ENCODE measurements at places on chromosomes 1 and 21.

GRCh38 chr1:33844166-33844565, 19.7 kb upstream of the HMGB4 start:
- DNase-seq: no peak

DNA sequence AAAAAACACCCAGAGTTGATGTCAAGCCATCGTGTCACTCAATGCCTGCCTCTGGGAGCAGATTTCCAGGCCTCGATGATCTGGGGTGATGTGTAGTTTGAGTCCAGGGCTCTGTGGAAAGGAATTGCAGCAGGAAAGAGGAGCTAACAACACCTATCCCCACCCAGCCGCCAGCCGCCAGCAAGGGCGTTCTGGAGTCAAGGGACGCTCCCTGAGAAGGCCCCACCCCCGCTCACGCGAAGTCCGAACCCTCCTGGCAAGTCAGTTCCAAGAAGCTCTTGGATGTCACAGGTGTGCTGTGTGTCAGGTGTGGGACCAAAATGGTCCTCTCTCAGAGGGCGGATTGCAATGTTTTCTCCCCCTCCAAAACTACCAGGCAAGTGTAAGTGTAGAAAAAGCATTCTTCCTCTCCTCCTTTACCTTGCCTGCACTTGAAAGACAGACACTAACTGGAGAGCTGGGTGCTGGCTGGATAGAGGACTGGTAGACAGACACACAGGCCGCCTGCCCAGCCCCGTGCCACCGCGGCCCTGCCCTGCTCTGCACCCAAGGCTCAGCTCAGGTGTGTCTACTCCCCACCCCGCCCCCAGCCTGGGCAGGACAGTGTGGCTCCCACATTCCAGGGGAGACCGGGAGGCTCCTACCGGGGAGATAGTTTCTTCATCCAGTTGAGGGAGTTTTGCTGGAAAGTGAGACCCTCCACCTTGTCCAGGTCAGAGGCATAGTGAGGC, 8.5 kb downstream of the AGT start:
- no peak for DNase-seq

DNA sequence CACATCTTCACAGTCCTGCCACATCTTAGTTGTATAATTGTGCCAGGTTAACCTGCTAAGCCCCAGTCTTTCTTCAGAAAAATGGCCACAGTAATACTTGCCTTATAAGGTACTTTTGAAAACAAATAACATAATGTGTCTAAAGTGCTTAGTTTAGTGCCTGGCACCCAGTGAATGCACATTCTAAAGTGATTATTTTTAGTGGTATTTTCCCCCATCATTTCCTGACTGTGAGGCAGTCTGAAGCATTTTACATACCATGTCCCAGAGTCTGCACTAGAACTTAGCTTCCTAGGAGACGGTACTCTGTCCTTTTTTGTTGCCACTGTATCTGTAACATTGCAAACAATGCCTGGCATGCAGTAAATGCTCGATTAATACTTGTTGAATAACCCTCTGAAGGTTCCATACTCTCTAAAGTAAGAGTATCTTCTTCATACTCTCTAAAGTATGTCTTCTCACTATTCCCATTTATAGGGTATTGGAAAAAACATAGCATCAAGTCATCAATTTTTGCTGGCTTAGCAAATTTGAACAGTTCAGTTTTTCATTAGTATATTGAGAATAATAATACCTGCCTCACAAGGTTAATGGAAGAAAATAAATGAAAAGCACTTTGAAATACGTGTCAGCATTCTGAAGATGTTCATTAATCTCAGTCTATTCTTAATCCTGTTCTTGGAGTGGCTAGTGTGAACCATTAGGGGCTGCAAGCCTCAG, 43.7 kb downstream of the FMO3 start:
- no peak for DNase-seq

- no peak for DNase-seq
These were observed 8.3 kb downstream of the ACTL8 start for GRCh38 chr1:17763417-17763816.

DNA sequence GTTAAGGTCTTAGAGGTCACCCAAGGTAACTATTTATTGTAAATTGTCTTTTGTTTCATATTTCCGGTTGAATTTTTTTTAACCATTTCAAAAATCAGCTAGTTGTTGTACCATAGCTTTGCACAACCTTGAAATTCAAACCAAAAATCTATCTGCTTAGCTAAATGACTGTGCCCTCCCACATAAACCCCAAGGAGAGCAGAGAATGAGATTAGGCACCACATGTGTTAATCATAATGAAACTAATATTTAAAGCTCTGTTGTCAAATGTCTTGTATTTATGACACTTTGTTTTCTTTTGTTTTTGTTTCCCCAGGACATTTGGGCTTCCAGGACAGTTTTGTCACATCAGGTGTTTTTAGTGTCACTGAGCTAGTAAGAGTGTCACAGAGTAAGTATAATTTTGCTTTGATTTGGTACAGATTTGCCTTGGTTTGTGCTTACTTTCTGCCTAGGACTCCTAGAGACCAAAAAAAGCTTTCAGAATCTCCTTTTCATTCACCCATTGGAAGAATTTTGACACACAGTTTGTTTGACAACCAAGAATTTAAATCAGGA, 249.9 kb downstream of the NFIA start:
- no peak for DNase-seq

DNA sequence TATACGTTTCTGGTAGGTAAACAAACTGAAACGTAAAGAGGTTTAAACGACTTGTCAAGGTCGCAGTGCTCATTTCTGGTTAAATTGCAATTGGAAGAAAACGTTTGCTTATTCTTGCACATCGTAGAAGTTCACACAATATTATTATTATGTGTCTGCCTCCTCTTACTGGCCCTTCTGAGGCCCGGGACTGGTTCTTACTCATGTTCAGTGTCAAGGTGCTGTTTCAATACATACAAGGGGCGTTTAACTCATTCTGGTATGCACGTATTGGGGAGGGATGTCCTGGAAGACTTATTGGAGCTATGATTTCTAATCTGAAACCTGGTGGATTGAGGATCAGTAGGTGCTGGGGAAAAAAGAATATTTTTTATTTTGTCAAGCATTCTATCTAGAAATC, 932 bp downstream of the RPF1 start:
- no peak for DNase-seq

DNA sequence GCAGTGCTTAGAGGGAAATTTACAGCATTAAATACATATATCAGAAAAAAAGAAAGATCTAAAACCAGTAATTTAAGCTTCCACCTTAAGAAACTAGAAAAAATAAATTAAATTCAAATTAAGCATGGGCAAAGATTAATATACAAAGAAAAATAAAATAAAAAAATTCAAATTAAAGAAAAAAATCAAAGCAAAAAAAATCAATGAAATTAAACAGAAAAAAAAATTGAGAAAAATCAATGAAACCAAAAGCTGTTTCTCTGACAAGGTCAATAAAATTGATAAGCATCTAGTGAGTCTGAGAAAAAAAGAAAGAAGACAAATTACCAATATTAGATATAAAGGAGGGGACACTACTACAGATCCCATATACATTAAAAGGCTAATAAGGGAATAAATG, 26.0 kb downstream of the GNG12 start:
- DNase-seq: no peak

DNA sequence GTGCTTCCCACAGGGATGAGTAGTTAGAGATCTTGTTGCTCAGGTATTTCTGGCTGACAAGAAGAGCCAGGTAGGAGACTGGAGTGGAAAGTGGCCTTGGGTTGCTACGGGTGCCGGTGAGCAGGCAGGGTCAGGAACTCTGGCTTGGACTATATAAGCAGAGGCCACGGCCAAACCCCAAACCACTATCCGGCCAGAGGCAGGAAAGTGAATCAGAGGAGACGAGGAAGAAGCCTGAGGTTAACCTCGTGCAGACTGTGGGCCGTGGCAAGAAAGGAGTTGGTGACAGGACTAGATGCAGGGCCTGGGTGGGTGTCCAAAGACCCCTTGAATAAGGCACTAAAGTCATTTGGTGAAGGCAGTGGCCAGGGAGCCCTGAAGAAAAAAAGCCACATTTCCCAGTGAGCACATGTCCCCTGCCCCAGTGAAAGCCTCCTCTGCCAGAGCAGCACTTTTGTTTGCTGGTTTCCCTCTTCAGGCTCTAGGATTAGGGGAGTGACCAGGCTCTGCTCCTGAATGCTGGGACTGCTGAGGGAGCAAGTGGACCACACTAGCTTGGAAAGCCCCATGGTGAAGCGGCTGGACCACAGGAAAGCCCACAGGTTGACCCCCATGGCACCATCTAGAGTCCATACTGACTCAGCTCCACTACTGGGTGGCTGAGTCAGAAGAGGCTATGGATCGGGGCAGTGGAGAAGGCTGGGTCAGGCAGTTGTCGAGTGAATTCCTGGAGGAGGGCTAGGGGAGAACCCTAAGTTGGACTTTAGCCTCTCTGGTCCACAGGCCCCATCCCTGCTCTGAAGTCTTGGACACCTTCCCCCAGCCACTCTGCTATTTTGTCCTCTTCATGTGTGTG, 23.4 kb downstream of the CSF1 start:
- no peak for DNase-seq

DNA sequence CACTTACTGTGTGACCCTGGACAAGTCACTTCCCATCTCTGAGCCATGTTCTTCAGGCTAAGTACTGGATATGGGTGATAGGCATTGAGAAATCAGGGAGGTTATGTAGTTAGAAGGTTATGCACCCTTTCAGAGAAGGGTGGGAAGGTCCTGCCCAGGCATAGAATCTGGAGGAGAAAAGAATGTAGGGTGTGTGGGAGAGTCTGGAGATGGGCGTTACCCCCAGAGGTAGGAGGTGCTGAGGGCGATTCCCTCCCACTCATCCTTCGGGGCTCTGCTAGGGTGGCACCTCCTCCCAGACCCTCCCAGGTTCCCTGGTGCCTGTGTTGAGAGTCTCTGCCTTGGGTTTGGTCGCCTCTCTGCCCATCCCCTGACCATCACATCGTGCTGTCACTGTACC, 51.1 kb downstream of the IGSF21 start:
- DNase-seq: no peak

Data from fibroblast of skin of left quadriceps (primary cell).